RPMI7951 (cell line): ENCODE measurements at places on chromosomes 1 and 21. TPM values are rescaled to one million over a fixed set of nuclear protein-coding genes. Genes with fewer than 3 reads are reported as not detected.

Gene CRP
- not detected in 2 replicates for total RNA-seq

DNA sequence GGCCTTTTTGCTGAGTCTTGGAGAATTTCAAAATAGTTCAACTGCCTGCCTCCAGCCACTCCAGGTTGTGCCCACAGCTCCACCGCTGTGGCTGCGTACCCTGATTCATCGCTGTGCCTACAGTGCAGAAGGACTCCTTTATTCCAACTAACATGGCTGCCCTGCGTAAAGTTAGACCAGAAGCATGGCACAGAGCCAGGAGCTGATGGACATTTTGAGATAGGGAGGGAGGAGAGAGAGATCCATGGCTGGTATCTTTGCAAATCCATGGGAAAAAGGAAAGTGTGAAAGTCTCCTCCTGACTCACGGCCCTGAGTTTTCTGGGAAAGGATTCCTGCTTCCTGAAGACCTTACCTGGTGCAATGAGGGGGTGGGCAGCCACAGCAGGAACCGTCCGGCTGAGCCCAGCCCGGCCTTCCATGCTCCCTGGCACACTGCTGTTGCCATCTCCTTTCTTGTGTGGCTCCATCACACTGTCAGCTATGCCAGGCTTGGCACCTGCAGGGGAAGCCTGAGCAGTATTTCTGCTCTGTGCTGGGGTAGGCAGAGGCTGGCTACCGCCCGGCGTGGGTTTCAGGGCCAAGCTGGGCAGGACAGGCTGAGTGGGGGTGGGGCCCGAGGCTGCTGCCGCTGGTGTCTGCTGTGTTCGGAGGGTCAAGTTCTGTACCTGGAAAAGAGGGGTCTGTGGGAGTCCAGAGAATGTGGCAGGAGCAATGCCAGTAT is 46.0 kb upstream of the A3GALT2 start:
- DNase-seq = peak; percentile 35

DNA sequence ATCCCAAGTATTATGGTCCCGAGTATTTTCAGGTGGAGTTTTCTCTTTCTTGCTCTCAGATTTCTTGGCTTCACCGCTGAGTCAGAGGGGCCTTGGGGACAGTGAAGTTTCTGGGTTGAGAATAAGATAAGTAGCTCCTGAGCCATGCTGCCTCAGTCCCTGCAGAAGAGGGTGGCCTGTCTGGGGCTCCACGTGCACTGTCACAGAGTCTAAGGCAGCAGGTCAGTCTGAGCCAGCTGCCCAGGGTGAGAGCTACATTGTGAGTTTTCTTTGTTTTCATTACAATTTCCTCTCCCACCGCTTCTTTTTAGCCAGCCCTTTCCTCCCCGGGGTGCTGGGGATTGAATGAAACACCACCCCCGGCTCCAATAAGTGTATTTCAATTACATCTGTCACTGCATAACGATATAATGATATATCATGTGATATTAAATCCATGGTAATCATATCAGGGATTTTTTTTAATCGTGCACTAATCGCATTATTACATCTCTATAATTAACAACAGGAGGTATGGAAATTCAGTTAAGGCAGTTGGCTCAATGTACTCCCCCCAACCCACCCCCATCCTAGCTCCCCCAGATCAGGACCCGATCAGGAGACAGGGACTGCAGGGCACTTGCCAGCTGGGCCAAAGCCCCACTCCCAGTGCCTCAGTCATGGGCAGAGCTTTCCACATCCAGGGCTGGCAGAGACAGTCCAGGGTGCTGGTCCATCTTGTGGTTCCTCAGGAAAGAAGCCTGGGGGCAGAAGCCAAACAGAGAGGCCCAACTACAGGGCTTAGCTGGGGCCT is 43.7 kb downstream of the DMAP1 start:
- DNase-seq = no peak

- DNase-seq = no peak
These were observed 15.6 kb downstream of the RASAL2 start for GRCh38 chr1:178109348-178110143.

Gene ACKR1
- total RNA-seq = not detected in 2 replicates

Gene TMEM61
- not detected in 2 replicates for total RNA-seq

Gene RGS7
- total RNA-seq = not detected in 2 replicates

GRCh38 chr1:170619241-170620028 is 44.5 kb upstream of the PRRX1 start:
- peak; percentile 60 for DNase-seq

GRCh38 chr1:56666112-56666608 is 21.0 kb downstream of the PRKAA2 start:
- no peak for DNase-seq

- peak; percentile 25 for DNase-seq
These were observed 311.0 kb downstream of the MRPL39 start for GRCh38 chr21:25296252-25296651.

DNA sequence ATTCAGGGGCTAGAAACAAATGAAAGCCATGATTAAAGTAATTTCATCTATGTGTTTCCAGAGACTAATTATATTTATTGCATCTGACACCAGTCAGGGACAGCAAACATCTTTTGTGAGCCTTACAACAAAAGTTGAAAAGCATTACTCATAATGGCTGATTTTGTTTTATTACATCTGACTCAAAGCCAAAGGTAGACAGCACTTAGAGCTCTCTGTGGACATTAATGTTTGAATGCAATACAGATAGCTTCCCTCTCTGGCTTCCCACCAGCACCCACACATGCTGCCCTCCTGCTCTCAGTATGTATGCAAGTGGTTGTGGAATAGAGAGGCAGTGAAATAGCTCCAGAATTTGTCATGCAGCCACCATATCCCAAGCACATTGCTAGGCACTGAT is 198.7 kb downstream of the SETD4 start:
- DNase-seq = no peak

GRCh38 chr1:186682736-186683135 is 2.5 kb upstream of the PTGS2 start:
- peak; percentile 8 for DNase-seq

- peak; percentile 22 for DNase-seq
These were observed 151.1 kb downstream of the GABPA start for GRCh38 chr21:25885880-25886279.

Gene CLEC20A
- total RNA-seq = not detected in 2 replicates

Gene SPRR2F
- not detected in 2 replicates for total RNA-seq

DNA sequence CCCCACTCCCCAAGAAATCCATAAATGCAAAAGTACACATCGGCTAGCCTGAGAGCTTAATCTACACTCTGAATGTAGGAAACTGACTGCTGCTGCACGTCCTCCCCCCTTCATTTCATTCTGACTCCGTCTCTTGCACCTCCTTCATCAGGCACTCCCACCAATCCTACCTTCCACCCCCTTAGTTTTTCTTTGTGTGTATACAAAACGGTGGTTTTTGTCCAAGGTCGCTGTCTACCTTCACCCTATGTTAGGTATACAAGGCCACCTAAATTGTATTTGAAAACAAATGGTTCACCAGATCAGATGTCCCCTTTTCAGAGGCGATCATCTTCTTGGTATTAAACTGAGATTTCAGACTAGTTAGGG is 1.9 kb downstream of the WDR26 start:
- DNase-seq = no peak

GRCh38 chr1:67126111-67126746 is 8.5 kb downstream of the C1orf141 start:
- peak; percentile 50 for DNase-seq

Gene TFAP2E
- 0.68 and 0.96 TPM in 2 replicates for total RNA-seq

Gene BMP8A
- not detected in 2 replicates for total RNA-seq

- DNase-seq = no peak
These were observed 103.0 kb downstream of the SMYD3 start for GRCh38 chr1:246404078-246404477.

Gene TENT5C
- 0.36 and 0.78 TPM in 2 replicates for total RNA-seq

Gene LRRC3
- total RNA-seq = 1.6 and 1.9 TPM in 2 replicates

DNA sequence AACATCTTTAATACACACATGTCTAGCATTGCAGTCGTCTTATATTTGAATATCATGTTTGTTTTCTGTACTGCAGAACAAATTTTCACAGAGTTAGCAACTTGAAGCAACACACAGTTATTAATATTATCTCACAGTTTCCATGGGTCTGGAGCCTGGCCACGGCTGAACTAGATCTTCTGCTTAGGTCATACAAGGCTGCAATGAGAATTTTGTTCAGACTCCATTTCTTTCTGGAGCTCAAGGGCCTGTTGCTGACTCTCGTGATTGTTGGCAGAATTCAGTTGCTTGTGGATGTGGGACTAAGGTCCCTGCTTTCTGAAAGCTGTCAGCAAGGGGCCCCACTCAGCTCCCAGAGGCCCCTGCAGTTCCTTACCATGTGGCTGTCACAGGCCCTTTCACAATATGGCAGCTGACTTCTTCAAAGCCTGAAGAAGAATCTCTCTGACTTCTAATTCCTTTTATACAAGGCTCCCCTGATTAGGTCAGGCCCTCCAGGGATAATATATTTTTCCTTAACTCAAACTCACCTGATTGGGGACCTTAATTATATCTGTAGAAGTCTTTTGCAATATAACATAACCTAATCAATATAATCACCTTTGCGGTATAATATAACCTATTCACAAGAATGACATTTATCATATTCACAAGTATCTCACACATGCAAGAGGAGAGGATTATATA is 296.3 kb downstream of the NFIA start:
- DNase-seq = no peak

GRCh38 chr1:85934516-85934915 is 222.1 kb downstream of the COL24A1 start:
- no peak for DNase-seq

Gene GUCA2A
- not detected in 2 replicates for total RNA-seq

Gene SPRR5
- total RNA-seq = not detected in 2 replicates

- DNase-seq = no peak
These were observed 44.5 kb upstream of the TRIM45 start for GRCh38 chr1:117166076-117166475.

Gene ETV3L
- not detected in 2 replicates for total RNA-seq

- no peak for DNase-seq
These were observed 24.0 kb downstream of the PGLYRP3 start for GRCh38 chr1:153288634-153289275.

DNA sequence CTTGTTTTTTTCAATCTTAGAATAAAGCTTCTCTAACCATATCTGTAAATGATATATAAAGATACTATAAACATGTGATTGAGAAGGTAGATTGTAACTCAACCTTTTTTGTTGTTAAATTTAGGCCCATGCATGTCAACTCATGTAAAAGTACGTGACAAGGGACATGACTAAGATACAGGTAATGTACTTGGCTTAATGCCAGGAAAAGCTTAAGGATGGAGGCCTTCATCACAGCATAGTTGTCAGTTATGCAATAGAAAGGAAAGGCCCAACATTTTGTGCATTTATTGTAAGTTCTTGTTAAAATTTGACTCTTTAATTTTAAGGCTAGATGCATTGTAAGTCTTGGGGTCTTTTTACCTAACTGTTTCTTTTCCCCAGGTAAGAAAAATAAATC is 305.1 kb downstream of the LTN1 start:
- DNase-seq = no peak

DNA sequence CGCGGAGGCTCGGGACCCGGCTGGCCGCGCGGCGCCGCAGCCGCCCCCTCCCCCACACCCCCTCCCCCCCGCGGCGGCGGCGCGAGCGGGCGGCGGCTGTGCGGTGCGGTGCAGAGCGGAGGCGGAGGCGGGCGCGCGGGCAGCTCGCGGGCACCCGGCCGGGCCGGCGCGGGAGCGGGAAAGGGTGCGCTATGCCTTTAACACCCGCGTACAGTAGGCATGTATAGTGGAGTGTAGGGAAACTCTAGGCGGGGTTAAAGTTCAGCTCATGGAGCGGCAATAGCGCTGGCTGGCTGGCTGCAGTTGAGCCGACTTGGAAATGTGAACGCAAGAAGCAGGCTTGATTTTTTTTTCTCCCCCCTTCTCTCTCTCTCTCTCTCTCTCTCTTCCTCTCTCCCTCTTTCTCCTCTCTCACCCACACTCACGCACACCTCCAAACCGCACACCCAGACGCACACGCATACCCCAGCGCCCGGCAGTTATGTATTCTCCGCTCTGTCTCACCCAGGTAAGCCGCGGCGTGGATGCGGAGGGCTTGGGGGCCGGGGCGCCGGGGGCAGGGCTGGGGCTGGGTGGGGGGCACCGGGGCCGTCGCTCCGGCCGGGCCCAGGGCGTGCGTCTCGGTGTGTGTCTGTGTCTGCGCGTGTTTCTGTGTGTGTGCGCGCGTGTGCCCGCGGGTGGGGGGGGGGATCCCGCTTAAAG is at the start of gene NFIA:
NFIA (plus strand) TSS at position 251 of the 702 bp plus-strand sequence.
- peak; percentile 46 for DNase-seq

DNA sequence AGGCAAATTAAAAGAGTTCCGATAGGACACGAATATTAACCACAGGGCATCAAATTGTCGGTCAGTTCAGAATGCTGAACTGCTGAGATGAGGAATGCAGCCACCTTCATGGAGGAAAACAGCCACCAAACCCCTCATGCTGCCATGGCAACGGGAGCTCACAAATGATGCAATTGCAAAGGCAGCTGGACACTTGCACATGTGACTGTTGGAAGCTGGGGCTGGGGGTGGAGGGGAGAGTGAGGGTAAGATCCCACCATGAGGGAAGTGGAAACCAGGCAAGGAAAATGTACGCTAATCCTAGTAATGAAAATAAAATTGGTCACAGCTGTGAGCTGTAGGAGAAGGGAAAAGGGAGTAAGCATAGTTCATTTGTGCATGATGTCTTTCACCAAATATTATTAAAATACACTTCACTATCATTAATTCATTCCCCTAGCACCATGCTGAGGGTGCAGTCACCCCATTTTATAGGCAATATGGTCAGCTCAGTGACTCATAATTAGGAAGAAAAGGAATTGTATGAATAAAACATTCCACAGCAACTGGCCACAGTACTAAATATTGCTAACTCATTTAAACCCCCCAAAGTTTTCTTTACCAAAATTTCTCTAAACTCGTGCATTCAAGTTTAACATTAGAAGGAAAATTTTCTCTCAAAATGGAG is 15.3 kb downstream of the BECN2 start:
- DNase-seq = peak; percentile 49
